ENCODE measurements at places on chromosomes 7 and 10.

- DNase-seq = no peak
Observed at GRCh38 chr7:30411173-30411572, 67.4 kb downstream of the NOD1 start.

DNA sequence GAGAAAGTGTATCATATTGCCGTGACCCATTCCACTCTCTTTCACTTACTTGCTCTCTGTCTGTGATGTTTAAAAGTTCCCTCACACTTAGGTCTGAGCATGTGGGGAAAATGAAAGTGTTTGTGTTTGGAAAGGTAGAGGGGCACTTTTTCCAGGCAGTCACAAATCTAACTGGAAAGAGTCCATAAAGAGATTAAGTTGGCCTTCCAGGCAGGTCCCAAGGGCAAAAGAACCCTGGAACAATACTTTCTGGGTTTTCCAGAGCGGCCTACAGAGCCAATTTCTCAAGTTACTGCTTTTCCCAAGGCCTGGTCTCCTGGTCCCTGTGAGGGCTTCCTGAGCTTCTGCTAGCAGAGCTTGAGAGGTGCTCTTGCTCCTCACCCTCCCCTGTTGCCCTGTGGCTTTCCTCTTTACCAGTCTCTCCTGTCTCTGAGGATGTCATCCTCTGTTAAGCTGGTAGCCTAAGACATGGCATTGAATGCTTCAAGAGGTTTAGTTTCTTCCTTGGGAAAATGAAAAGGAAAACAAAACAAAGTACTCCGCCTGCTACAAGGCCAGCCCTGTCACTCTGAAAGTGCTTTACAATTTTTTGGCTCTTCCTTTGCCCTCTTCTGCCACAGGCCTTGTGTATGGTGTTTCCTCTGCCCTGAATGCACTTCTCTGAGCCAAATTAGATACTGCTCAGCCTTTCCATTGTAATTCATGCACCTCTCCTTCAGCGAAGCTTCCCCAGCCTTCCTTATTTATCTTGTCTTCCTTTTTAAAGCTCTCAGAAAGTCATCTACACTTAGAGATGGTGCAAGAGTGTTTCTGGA, 20.1 kb downstream of the TES start:
- DNase-seq = no peak

DNA sequence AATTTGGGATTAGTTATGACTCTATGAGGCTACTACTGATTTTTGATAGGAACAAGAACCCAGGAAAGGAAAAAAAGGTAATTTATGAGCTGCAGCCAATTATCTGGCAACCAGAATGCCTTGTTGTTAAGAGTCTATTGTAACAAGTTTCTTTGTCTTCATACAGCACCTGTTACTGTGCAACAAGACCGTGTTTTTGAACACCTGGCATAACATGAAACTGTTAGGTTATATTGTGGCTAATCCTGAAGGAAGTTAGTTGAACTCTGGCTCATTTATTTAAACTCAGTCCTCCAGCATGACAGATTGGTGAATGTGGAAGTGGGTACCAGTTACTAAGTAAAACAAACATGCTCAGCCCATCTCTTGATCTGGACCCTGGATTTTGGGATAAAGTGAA, 33.0 kb downstream of the RALA start:
- no peak for DNase-seq

DNA sequence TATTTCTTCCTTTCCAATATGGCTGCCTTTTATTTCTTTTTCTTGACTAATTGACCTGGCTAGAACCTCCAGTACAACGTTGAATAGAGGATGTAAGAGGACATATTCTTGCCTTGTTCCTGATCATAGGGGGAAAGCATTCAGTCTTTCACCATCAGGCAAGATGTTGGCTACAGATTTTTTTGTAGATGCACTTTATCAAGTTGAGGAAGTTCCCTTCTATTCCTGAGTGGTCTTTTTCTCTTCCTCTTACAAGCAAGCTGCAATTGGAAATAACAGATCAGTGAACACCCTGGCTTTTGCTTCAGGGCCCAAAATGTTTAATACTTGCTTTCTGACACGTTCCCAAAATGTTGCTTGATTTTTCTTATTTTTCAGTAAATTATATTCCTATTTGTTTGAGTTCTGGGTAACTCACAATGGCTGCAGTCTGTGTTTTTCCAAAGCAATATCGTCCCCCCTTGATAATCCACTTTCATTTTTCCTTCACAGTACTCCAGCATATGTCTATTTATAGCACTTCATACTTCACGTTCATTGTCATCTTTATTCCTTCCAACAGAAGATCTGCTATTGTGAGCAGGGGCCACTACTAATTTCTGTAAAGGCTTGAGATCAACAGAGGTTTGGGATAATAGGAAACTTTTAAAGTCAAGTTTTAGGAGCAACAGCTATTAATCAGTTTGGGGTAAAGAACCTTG, 11.7 kb downstream of the CPEB3 start:
- no peak for DNase-seq

GRCh38 chr10:95336702-95337101, 45.9 kb upstream of the PDLIM1 start:
- no peak for DNase-seq

GRCh38 chr7:110835218-110835617, 255.7 kb upstream of the LRRN3 start:
- DNase-seq = no peak

- DNase-seq = no peak
Observed at GRCh38 chr7:26292768-26293560, 1.3 kb downstream of the SNX10 start.

DNA sequence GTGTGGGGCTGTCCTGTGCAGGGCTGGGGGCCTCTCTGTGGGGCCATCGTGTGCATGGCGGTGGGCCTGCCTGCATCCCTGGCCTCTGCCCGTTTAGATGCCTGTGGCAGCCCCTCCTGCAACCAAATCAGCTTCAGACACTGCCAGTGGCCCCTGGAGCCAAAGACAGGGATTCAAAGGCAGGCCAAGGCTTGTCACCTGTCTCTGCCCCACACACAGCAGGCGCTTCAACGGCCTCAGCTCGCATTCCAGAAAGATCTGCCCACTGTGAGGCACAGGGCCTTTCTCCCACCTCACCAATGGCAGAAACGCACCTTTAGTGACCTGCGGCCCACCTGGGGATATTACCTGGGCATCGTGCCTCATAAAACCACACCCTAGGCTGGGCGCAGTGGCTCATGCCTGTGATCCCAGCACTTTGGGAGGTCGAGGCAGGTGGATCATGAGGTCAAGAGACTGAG, 46.0 kb downstream of the INSIG1 start:
- no peak for DNase-seq

GRCh38 chr10:5481121-5481520, 18.2 kb downstream of the CALML5 start:
- DNase-seq = no peak

- no peak for DNase-seq
Observed at GRCh38 chr10:8331387-8331786, 276.9 kb downstream of the GATA3 start.

- DNase-seq = no peak
Observed at GRCh38 chr10:11541296-11541695, 70.2 kb downstream of the USP6NL start.

DNA sequence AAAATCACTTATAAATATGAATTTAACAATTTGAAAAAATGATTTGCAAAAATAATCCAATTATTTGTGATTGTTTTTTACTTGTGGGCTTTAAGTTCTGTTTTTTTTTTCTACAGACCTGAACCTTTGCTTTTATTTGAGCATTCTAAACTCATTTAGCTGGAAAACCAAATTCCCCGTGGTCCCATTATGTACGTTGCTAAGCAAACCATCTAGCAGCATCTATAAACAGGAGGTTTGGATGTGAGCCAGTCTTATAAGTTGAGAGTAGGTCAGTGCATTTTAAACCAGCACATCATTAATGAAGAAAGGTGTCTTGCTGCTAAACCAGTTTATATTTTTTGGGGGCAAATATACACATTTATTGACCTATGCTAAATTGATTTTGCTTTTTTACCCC, 77.3 kb downstream of the LRRN3 start:
- no peak for DNase-seq

DNA sequence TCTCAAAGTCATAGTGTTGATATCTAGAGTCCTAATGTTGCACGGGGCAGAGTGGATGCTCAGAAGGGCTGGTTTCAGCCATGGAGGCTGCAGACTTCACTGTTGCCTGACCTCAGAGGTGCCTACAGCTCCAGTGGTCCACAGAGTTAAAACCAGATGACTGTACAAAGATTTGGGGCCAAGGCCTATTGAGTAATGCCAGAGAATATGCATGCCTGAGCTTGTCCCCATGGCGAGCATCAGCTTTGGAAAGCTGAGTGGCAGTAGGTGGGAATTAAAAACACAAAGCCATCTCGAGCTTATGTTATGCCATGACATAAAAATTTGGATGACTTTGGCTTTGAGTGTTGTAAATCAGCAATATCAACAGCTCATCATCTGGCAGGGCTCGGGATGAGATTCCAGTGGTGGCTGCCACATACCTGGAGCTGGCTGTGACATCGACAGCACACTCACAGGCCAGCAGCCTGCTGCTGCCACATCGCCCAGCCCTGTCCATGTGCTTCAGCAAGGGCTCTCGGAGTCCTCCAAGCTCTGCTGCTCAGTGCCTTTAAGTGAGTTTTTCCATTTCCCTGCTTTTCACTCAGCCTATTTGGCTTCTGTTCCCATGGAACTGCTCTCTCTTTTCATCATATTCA, 379.6 kb downstream of the TNS3 start:
- no peak for DNase-seq

- no peak for DNase-seq
Observed at GRCh38 chr10:8628351-8628750, 573.9 kb downstream of the GATA3 start.

- no peak for DNase-seq
Observed at GRCh38 chr7:128387216-128388144, 22.3 kb downstream of the IMPDH1 start.

DNA sequence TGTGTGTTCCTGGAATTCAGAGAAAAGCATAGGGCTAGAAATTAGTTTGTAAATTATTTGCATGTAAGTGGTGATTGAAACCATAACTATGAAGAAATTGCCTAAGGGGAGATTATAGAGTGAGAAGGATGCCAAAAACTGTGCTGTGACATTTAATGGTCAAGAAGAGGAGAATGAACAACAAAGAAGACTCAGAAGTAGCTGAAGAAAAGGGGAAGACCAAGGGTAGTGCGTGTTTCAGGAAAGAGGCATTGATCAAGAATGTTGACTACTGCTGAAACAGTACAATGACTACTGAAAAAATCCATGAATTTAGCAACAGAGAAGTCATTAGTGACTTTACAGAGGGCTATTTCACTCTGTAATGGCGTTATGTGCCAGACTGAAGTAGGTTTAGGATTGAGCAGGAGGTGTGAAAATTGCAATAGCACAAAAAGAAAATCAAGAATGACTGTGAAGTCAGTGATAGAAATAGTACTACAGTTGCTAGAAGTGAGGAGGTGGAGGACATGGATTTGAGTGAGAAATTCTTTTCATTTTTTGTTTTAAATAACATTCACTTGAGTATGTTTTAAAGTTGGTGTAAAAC, 28.9 kb upstream of the SAMD9L start:
- DNase-seq = no peak

DNA sequence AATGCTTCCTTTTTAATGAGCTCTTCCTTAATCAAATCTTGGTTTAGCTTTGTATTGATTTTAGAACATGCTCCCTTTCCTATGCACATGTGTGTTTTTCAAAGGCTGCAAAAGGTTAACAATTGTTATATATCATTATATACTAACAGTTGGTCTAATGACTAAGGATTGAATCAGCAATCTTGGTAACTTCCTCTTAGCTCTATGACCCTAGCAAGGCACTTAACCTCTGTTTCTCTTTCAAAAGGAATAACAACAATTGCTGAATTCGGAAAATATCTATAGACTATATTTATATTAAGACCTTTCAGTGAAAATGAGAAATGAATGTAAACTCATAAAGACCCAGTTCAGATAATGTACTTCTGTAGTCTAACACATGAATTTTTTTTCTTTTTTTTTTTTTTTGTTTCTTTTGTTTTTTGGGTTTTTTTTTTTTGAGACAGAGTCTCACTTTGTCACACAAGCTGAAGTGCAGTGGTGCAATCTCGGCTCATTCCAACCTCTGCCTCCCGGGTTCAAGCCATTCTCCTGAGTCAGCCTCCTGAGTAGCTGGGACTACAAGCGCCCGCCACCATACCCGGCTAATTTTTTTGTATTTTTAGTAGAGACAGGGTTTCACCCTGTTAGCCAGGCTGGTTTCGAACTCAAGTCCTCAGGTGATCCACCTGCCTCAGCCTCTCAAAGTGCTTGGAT, 48.8 kb downstream of the HOXA1 start:
- no peak for DNase-seq

DNA sequence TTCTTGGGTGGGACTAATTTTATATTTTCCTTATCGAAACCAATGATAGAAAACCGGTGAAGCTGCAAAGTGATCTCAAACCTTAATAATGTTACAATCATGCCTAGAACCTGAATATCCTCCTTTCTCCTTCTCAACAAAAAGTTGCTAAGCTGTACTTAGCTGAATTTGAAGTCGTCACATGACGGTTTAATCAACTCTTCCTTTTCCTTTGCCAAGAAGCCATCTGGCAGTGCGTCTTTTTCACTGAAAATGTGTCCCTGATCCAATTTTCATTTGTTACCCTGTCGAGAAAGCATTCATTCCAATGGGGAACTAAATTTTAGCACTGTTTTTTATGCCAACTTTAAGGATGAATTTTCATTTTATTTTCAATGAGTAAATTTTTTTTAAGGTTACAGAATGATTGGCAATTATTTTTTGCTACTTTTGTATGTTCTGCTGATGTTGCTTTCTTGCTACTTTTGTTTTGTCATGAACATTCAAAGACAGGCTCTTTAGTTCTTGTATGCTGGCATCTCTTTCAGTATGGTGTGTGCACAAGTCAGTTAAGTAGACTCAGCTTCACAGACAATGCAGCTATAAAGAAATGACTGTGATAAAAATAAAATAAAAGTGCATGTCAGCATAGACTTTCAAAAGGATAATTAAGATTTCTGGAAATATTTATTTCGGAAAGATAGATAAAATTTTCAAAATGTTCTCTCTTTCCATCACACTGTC, 980.0 kb downstream of the DNAJB9 start:
- DNase-seq = no peak

DNA sequence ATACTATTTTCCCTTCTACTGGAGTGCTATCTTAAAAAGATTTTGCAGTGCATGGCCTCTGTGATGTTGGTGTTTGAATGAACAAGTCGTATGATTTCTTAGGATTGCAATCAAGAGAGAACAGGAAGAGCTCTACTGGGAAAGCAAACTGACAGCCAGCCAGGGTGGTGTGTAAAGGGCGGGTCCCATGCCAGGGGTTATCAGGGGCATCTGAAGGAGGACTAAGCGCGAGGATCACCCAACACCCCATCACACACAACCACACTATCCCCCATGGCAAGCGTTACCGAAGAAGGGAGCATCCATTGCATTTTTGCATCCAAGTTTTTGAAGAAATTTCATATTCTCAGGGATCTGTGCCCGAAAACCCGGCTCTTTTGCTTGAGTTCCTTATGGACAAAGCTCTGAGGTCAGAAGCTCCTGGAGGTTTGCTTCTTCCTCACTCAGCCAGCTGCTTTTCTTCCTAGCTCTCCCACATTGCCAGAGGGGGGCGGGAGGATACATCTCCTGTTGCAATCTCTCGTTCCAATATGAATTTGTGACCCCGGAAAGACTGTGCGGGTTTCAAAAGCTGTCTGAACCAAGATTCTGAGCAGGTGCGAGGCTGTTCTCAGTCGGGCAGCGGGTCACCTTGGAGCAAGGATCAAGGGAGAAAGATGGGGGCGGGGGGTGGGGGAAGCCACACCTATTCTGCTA, 5.2 kb downstream of the NEUROD6 start:
- no peak for DNase-seq

GRCh38 chr7:39811161-39811614, 138.9 kb upstream of the CDK13 start:
- no peak for DNase-seq
